ENCODE measurements at places on chromosomes 7 and 10.

GRCh38 chr7:194252-195009, 2.1 kb downstream of the FAM20C start:
- DNase-seq: no peak

DNA sequence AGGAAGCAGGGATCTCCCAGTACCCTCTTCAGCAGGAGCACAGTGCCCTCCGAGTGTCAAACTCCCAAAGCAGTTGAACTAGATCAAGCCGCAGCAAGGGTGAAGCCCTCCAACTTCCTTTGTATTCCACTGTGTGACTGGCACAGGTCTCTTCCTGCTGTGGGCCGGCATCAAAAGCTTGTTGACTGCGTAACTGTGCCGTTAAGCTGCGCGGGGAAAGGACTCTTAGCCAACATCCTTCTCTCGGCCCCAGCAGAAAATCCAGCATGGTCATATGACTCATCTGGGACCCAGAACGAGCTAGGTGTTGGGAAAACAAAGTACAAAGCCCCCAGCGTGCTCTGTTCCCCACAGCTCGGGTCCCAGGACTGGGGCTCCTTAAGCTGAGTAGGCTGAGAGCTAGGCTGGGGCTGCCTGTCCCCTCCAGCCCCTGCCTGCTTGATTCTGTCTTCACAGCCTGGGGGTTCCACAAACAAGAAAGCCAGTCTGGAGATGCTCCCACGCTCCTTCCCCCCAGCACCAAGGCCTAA, 52.2 kb downstream of the COL17A1 start:
- no peak for DNase-seq

GRCh38 chr7:64884085-64884912, 18.8 kb upstream of the ZNF273 start:
- DNase-seq: no peak

GRCh38 chr7:110808361-110808760, 282.6 kb upstream of the LRRN3 start:
- DNase-seq: no peak

GRCh38 chr7:121490309-121490708, 94.2 kb upstream of the FAM3C start:
- no peak for DNase-seq

GRCh38 chr7:114678116-114678515, 243.8 kb upstream of the MDFIC start:
- DNase-seq: no peak

- no peak for DNase-seq
Observed at GRCh38 chr7:136588216-136588615, 280.2 kb upstream of the CHRM2 start.

GRCh38 chr7:13742126-13742525, 247.3 kb downstream of the ETV1 start:
- DNase-seq: no peak

DNA sequence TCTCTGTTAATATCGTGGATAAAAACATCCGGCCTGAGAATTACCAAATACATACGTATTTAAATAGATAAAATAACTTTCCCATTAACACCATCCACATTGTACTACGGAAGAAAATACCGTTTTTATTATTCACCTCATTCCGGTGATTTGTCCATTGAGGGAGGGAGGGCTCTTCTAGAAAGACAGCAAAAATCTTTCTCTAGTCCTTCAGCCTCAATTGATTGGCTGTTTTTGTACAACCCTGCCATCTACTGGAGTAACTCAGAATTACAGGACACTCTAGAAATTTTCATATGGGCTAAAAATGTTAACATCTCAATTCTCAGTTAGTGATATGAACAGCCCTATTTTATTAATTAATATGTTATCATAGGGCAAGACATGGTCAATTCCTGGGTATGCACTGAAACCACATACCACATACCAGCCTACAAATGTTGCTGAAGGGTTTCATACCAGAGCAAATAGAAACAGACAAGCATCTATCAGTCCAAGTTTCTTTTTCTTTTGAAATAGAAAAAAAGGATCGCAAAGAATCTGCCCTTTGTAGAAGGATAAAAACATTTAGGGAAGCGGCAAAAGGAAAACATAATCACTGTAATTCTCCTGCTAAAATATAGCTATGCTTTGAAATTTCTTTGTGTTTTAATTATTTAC, 55.8 kb upstream of the CDCA7L start:
- DNase-seq: peak; percentile 63

- no peak for DNase-seq
Observed at GRCh38 chr10:99551616-99552015, 18.9 kb downstream of the NKX2-3 start.

DNA sequence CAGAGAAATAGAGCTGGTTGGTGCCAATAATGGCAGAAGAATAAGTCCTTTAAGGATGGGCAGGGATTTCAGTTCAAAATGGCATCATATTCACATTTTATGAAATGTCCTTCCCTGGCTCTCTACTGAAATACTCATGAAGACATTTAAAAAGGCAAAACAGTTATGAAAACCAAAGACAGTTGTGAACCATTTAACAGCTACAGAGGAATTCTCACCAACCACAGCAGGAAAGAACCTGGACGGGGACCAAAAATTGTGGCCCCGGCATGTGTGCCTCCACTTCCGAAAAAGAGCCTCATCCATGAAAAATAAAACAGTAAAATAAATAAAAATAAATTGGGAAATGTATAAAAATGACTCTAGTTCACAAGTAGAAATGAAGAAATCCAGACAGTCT, 539.5 kb downstream of the SUGCT start:
- no peak for DNase-seq

DNA sequence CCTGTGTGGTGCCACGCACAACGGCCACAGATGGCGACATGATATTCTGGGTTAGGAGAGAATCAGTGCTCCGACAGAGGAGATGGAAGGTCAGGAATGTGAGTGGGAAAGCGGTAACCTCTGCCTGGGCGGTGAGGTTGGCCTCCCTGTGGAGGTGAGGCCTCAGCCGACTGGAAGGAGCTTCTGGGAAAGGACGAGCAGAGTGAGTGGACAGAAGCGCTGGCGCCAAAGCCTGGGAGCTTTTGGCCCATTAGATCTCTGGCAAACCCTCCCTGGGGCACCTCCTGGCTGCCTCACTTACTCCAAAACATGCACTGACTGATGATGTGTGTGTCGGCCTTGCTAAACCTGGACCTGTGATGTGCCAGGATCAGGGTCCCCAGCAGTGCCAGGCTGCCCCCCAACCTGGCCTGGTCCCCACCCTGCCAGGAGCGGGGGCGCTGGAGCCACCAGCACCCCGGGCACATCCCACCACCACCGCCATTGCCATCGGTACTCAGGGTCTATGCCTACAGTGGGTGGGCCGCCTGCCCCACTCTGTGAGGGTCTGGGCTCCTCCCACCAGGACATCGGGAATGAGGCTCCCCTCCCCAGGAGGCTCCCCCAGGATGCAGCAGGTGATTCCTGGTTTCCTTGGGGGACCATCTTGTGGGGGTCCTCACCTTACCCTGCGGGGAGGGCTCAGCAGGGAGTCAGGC, 51.0 kb downstream of the RASGEF1A start:
- DNase-seq: no peak

DNA sequence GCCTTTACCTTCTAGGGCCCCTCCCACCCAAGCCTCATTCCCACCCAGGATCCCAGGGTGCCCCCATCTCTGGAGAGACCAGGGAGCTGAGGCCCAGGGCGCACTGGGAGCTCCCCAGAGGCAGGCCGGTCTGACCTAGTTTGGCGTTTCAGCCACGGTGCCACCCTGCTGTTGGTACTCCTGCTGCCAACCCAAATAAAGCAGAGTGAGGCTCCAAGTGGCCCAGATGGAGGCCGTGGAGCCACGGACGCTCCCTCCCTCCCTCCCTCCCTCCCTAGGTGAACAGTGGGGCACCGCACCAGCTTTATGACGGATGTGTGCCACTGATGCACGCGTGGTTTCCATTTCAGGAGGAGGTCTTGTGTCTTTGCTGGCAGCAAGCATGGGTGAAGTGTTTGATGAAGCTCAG, 1.8 kb downstream of the INPP5A start:
- peak; percentile 35 for DNase-seq

- no peak for DNase-seq
Observed at GRCh38 chr7:36840904-36841303, 116.6 kb upstream of the AOAH start.

GRCh38 chr7:13236026-13236425, 548.6 kb downstream of the ARL4A start:
- DNase-seq: no peak

GRCh38 chr10:132417957-132418441, 21.0 kb downstream of the PWWP2B start:
- DNase-seq: no peak

DNA sequence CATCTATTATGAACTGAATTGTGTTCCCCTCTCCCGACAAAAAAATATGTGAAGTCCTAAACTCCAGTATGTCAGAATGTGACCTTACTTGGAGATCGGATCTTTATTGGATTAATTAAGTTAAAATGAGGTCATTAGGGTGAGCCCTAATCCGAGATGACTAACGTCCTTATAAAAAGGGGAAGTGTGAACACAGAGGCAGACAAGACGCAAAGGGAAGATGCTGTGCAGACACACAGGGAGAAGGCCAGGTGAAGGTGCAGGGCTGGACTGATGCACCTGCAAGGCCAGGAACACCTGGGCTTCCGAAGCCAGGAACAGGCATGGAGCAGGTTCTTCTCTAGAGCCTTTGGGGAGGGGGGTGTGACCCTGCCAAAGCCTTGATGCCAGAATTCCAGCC, 187.8 kb downstream of the PARD3 start:
- DNase-seq: no peak

GRCh38 chr10:116216676-116217075, 56.3 kb downstream of the GFRA1 start:
- no peak for DNase-seq

DNA sequence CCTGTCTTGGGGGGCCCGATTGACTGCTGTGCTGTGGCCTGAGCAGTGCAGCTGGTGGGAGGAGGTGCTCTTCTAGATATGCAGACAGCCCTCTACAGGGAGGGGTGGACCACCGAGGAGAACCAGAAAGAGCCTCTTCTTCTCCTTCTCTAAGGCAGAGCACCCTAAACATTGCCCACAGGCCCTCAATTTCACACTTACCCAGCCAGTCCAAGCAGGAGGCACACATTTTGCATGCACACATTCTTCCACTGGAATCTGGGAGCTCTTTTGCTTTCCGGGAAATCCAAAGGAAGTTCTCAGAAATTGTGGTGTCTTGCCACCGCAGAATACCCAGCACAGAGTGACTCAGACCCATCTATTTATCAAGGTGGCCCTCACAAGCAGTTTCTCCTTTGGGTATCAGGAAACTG, 45.8 kb downstream of the EEPD1 start:
- DNase-seq: no peak

- DNase-seq: no peak
Observed at GRCh38 chr10:113293167-113293566, 259.7 kb upstream of the HABP2 start.

- no peak for DNase-seq
Observed at GRCh38 chr10:46544989-46545791, 11.3 kb downstream of the GPRIN2 start.

DNA sequence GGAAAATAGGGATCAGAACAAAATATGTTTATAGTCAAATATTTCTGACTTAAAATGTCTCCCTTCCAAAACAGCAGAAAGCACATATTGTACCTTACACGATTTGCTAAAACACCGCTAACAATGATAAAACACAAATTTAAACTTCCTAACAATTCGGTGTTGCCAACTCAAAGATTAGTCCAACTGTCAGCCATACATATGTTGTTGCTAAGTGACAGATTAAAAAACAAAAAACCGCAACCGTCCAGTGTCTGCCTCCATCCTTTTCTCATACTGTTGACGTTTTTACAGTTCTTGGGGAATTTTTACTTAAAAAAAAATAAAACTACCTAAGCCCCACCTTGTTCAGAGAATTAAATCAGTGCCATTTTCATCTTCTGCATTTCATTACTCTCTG, 118.0 kb downstream of the RAB11FIP2 start:
- no peak for DNase-seq

DNA sequence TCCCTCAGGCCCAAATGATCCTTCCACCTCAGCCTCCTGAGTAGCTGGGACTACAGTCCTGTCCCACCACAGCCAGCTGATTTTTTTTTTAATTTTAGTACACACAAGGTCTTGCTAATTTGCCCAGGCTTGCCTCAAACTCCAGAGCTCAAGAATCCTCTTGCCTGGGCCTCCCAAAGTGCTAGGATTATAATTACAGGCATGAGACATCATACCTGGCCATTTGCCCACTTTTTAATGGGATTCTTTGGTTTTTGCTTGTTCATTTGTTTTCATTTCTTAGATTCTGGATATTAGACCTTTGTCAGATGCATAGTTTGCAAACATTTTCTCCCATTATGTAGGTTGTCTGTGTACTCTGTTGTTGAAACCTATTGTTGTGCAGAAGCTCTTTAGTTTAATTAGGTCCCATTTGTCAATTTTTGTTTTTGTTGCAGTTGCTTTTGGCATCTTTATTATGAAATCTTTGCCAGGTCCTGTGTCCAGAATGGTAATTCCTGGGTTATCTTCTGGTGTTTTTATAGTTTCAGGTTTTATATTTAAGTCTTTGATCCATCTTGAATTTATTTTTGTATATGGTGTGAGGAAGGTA, 95.2 kb downstream of the GLCCI1 start:
- no peak for DNase-seq

DNA sequence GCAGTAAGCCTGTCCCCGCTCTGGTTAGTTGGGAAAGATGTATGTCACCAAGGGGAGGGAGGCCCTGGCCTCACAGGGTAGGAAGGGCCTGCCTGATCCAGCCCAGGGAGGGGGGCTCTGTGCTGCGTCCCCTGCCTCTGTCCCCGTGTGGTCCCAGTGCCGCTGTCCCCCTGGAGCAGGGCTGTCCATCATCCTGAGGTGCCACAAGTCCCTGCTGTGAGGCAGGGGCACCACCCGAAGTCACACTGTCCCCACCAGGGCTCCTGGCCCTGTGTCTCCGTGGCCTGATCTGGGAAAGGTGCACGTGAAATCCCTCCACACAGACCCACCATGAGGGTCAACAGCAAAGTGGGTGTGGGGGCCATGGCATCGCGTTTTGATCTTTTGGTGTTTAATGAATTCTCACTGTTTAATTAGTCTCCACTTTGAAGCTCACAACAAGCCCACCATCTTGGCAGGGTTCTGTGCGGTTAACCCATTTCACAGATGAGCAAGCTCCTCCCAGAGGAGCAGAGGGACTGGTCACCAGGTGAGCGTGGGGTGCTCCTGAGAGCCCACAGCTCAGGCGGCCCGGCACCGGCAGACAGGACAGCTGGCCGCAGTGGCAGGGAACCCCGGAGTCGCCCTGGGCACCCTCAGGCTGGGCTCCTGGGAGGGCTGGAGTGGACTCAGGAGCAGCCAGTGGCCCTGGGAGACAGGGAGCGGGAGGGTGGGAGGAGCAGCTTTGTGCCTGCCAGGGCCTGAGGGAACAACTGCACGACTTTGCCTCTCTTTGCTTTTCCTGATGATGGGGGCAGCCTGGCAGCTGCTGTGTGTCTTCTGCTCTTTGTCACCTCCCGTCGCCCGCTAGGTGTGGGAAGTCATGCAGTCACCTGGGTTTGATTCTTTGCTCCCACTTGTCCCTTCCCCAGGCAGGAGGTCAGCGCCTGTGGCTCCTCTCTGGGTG, 12.0 kb upstream of the CRYGN start:
- DNase-seq: no peak

DNA sequence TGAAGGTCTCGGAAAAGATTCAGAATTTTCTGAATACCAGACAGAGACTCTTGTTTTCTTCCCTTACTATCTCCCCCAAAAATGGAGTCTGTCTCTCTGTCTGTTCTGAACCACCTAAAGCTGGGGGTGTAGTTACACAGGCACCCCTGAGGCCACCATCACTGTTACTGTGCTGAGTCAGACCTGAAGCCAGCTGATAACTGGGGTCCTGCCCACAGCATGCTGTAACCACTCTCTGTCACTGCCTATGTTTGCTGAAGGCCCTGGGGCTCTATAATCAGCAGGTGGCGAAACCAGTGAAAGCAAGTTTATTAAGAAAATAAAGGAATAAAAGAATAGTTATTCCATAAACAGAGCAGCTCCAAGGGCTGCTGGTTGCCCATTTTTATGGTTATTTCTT, 575.2 kb upstream of the POT1 start:
- no peak for DNase-seq
